ENCODE measurements at places on chromosomes 7 and 10.
A peak's percentile ranks its signal among the peaks of the same experiment; 100 is the strongest.

- no peak for DNase-seq
These were observed 19.2 kb upstream of the GPR146 start for GRCh38 chr7:1024876-1025742.

DNA sequence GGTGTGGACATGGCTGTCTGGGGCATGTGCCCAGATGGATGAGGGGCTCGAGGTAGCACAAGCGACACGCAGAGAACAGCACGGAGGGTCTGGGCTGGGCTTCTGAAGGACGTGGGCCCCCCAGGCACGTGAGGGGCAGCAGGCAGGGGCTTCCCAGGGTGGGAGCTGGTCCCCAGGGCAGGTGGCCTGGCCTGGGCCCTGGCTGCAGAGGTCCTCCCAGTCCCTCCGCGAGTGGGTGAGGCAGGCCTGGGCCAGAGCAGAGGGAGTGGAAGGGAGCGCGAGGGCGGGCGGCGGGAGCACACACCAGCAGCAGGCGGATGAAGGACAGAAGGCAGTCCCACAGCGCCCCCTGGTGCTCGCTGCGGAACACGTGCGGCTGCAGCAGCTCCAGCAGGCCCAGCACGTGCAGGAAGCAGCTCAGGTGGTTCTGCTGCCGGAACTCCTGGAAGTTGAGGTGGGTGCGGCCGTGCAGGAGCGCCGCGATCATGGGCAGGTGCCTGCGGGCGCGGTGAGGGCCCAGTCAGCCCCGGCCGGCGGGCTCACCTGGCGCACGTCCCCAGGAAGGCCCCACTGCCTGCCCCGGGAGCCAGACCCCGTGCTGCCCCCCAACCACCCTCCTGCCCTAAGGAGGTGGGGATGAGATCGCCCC lies 14.7 kb upstream of the MICALL2 start:
- DNase-seq = peak; percentile 71

DNA sequence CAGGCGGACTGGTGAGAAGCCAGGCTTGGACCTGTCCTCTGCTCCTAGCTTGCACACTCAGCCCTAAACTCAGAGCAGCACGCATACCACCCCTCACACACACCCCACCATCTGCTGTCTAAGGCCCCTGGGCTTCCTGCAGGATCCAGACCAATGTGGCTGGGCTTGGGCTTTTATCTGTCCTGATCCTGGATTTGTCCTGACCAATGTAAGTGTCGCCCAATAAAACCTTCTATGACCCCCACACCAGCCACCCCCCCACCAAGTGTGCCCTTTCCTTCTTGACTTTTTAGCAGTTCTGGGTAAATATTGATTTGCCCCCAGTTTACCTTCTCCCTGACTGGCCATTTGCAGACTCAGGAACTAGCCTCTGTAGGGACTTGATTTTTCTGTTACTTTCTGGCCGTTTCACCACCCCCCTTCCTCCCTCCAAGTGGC lies 1.7 kb upstream of the HOXA13 start:
- DNase-seq = no peak

- DNase-seq = peak; percentile 97
These were observed 34.2 kb downstream of the CYP17A1 start for GRCh38 chr10:102802920-102803534.

DNA sequence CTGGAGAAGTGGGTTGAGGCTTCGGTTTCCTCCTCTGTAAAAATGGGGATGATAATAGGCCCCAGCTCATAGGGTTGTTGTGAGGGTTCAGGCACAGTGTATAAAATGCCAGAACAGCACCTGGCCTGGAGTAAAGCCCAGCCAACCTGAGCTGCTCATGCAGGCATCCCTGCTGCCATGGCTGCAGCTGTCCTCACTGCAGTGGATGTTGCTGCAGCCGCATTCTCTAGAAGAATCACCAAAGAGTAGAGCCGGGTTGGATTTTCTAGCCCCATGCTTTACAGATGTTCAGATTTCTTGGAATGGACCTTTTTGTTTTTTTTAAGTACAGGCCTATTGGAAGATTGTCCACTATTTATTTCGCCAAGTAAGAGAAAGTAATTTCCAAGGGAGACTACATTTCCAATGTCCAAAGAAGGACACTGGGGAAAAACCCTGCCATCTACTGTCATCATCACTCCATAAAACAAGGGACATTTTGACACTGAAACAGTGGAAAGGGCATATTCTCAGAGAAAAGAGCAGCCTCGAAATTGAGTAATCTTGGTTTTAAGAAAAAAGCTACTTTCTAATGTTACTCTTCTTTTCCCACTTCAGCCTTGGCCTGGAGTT lies 147.5 kb upstream of the TCF7L2 start:
- no peak for DNase-seq

GRCh38 chr10:101552442-101552841 lies 35.6 kb downstream of the POLL start:
- DNase-seq = no peak

- DNase-seq = no peak
These were observed 287.2 kb downstream of the ETV1 start for GRCh38 chr7:13702251-13702650.
